ENCODE measurements at places on chromosomes 5 and 9. TPM values are rescaled to one million over a fixed set of nuclear protein-coding genes. Genes with fewer than 3 reads are reported as not detected.
A peak's percentile ranks its signal among the peaks of the same experiment; 100 is the strongest.

DNA sequence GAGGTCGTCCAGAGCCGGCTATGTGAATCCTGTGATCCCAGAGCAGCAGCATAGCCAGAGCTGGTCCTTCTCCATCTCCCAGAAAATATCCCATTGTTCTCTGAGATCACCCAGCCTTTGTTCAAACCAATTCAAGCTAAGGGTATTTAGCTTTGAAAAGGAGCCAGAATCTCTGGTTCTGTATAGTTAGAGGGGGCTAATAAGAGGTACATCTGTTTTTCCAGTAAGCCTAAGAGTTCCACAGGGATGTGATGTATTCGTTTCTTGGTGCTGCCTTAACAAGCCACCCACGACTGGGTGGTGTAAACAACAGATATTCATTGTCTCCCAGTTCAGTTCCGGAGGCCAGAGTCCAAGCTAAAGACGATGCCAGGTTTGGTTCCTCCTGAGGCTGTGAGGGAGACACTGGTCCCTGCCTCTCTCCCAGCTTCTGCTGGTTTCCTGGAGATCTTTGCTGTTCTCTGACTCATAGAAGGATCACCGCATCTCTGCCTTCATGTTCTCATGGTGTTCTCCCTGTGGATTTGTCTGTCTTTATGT is 344.8 kb downstream of the MTRR start:
- peaks cover 3% of the 10 kb centered on the region for H3K27me3 ChIP-seq
- no peak overlapping the region for H3K27ac ChIP-seq
- DNase-seq = no peak
- no peaks in the 10 kb centered on the region for H3K4me1 ChIP-seq
- no peaks in the 10 kb centered on the region for H3K36me3 ChIP-seq

- no peaks in the 10 kb centered on the region for H3K4me1 ChIP-seq
- no peaks in the 10 kb centered on the region for H3K27me3 ChIP-seq
- no peaks in the 10 kb centered on the region for H3K36me3 ChIP-seq
- DNase-seq = no peak
- H3K4me3 ChIP-seq = no peak overlapping the region
Measured at GRCh38 chr5:69030358-69031062, 63.3 kb upstream of the SLC30A5 start.

GRCh38 chr5:35438288-35438687 is 179.4 kb upstream of the SPEF2 start:
- no peak overlapping the region for H3K4me3 ChIP-seq
- no peaks in the 10 kb centered on the region for H3K27me3 ChIP-seq
- DNase-seq = no peak
- no peak overlapping the region for H3K27ac ChIP-seq
- H3K36me3 ChIP-seq = no peaks in the 10 kb centered on the region
- no peaks in the 10 kb centered on the region for H3K4me1 ChIP-seq

GRCh38 chr9:108443741-108444140 is 412.0 kb downstream of the ACTL7B start:
- no peaks in the 10 kb centered on the region for H3K36me3 ChIP-seq
- H3K4me3 ChIP-seq = no peak overlapping the region
- H3K27ac ChIP-seq = no peak overlapping the region
- no peak for DNase-seq

PCDH12 gene
- total RNA-seq = not detected

DNA sequence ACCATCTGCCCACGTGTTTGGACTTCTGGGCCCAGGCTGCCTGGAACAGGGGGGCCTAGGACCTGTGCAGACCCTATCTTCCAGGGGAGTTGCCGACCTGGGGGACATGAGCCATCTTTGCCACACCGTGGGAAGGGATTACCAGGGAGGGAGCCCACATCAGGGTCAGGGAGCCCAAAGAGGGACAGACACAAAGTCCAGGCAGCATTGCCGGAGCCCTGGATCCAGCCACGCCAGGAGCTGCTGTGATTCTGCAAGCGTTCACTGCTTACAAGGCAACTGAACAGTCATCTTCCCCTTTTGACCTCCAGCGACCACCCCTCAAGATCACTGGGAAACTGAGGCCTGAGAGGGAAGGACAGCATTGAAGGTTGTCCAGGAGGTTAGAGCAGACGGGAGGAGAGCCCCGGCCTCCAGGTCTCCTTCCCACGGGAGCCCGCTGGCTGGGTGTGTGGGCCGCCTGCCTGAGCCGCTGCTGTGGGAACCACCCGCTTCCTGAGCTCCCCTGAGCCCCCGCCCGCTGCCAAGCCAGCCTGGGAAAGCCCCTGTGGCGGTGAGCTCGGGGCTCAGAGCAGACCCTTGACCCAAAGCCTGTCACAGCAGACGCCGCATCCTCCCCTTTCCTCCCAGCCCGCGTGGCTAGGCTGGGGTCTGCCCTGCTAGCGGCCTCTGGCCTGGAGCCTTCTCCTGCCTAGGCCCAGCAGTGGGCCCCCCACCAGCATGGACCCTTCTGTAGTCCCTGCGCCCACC is 17.1 kb upstream of the NOTCH1 start:
- H3K27me3 ChIP-seq = peaks cover 14% of the 10 kb centered on the region
- no peak overlapping the region for H3K4me3 ChIP-seq
- peaks cover 5% of the 10 kb centered on the region for H3K4me1 ChIP-seq
- peaks cover 4% of the 10 kb centered on the region for H3K36me3 ChIP-seq
- DNase-seq = no peak

- H3K36me3 ChIP-seq = no peaks in the 10 kb centered on the region
- no peak for DNase-seq
- H3K4me3 ChIP-seq = no peak overlapping the region
Measured at GRCh38 chr5:91635950-91636734, 253.0 kb upstream of the ARRDC3 start.

GRCh38 chr5:74035521-74035937 is 409.5 kb downstream of the ARHGEF28 start:
- H3K27ac ChIP-seq = no peak overlapping the region
- peaks cover 3% of the 10 kb centered on the region for H3K4me1 ChIP-seq
- no peaks in the 10 kb centered on the region for H3K36me3 ChIP-seq
- peaks cover 2% of the 10 kb centered on the region for H3K27me3 ChIP-seq

GRCh38 chr9:70475211-70475610 is 60.8 kb upstream of the KLF9 start:
- H3K27ac ChIP-seq = peak overlapping the region; percentile 42
- H3K4me1 ChIP-seq = peaks cover 44% of the 10 kb centered on the region
- no peak overlapping the region for H3K4me3 ChIP-seq
- no peaks in the 10 kb centered on the region for H3K27me3 ChIP-seq
- no peak for DNase-seq

DNA sequence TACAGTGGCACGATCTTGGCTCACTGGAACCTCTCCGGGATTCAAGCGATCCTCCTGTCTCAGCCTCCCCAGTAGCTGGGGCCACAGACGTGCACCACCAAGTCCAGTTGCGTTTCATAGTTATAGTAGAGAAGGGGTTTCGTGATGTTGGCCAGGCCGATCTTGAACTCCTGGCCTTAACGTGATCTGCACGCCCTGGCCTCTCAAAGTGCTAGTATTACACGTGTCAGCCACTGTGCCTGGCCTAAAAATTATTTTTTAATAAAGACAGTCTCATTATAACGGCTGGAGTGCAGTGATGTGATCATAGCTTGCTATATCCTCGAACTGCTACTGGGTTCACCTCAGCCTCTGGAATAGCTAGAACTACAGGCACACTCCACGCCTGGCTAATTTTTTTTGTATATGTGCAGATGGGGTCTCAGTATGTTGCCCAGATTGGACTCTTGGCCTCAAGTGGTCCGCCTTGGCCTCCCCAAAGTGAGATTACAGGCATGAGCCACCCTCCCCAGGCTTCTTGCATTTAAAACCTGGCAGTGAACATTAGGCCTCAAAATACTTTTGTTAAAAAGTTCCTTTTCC is 4.4 kb downstream of the NPM1 start:
- no peak overlapping the region for H3K4me3 ChIP-seq
- DNase-seq = no peak
- peaks cover 38% of the 10 kb centered on the region for H3K4me1 ChIP-seq
- no peaks in the 10 kb centered on the region for H3K27me3 ChIP-seq

SPATA31C1 gene
- total RNA-seq = not detected

- DNase-seq = no peak
- H3K36me3 ChIP-seq = no peaks in the 10 kb centered on the region
- H3K27me3 ChIP-seq = peaks cover 4% of the 10 kb centered on the region
- H3K4me3 ChIP-seq = no peak overlapping the region
Measured at GRCh38 chr5:122183098-122183787, 53.9 kb downstream of the ZNF474 start.

DNA sequence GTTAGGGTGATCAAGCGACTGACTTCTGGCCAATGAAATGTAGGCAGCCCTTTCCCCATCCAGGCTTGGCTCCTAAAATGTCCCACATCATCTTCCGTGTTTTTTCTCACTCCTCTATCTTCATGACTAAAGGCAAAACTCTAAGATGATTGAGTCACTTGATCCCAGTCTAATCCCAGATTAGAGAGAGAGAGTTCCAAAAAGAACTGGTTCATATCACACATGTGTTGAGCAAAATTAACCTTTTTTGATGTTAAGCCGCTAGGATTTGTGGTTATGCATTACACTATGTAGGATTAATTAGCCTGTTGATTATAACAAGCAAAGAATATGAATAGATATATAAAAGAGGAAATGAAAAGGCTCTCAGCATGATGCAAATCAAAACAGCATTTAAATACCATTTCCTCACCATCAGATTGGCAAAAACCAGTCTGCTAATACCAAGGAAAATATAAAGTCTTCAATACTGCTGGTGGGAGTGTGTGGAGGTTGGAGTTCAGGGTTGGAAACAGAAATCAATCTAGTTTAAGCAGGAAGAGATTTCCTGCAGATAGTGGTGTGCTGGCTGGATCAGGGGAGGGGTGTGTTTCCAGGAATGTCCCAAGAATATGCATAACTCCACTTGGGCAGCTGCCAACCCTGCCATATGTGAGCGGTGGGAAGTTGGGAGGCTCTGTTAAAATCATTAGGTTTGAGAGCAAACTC is 187.6 kb upstream of the S1PR3 start:
- peaks cover 4% of the 10 kb centered on the region for H3K4me1 ChIP-seq
- no peak for DNase-seq
- peaks cover 3% of the 10 kb centered on the region for H3K27me3 ChIP-seq
- no peak overlapping the region for H3K4me3 ChIP-seq
- no peak overlapping the region for H3K27ac ChIP-seq

GRCh38 chr5:129718471-129719090 is 29.3 kb upstream of the MINAR2 start:
- H3K4me1 ChIP-seq = peaks cover 6% of the 10 kb centered on the region
- H3K4me3 ChIP-seq = no peak overlapping the region
- peaks cover 13% of the 10 kb centered on the region for H3K36me3 ChIP-seq
- H3K27ac ChIP-seq = no peak overlapping the region

DNA sequence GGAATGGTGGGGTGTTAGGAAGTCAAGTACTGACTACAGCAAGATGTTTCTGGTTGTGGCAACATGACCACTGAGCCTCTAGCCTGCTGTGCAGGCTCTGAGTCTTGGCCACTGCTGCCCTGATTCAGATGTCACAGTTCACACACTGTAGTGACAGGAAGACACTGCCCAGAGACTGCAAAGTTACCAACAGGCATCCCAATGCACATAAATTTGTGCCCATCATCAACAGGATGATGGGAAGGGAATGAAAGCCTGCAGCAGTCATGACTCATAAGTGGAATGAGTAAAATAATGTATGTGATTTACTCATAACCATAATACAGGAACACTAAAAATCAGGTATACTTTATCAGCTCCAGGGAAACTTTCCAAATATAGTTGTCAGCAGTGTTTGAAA is 251.6 kb upstream of the HAPLN1 start:
- H3K4me1 ChIP-seq = peaks cover 2% of the 10 kb centered on the region
- no peak overlapping the region for H3K27ac ChIP-seq
- H3K27me3 ChIP-seq = no peaks in the 10 kb centered on the region
- no peaks in the 10 kb centered on the region for H3K36me3 ChIP-seq
- no peak overlapping the region for H3K4me3 ChIP-seq
- DNase-seq = no peak

GRCh38 chr5:64506567-64507263 is 900 bp downstream of the RGS7BP start:
- H3K36me3 ChIP-seq = no peaks in the 10 kb centered on the region
- H3K4me1 ChIP-seq = peaks cover 2% of the 10 kb centered on the region
- peak overlapping the region; percentile 46 for H3K27ac ChIP-seq
- peak overlapping the region; percentile 82 for H3K4me3 ChIP-seq
- H3K27me3 ChIP-seq = peaks cover 64% of the 10 kb centered on the region
- DNase-seq = no peak

- H3K27ac ChIP-seq = no peak overlapping the region
- DNase-seq = no peak
- H3K36me3 ChIP-seq = no peaks in the 10 kb centered on the region
- no peaks in the 10 kb centered on the region for H3K4me1 ChIP-seq
- H3K27me3 ChIP-seq = no peaks in the 10 kb centered on the region
Measured at GRCh38 chr9:70531311-70531710, 116.9 kb upstream of the KLF9 start.

Data from progenitor cell of endocrine pancreas (in vitro differentiated cells).